ENCODE measurements at places on chromosomes 6 and 20.

GRCh38 chr6:24910961-24911725 is 24.6 kb downstream of the RIPOR2 start:
- no peak for DNase-seq

GRCh38 chr6:39339868-39340550 is 17.5 kb upstream of the KCNK16 start:
- no peak for DNase-seq

- no peak for DNase-seq
Observed at GRCh38 chr6:96611342-96611991, 48.5 kb downstream of the FHL5 start.

GRCh38 chr6:135555550-135555949 is 58.0 kb upstream of the AHI1 start:
- peak; percentile 13 for DNase-seq

DNA sequence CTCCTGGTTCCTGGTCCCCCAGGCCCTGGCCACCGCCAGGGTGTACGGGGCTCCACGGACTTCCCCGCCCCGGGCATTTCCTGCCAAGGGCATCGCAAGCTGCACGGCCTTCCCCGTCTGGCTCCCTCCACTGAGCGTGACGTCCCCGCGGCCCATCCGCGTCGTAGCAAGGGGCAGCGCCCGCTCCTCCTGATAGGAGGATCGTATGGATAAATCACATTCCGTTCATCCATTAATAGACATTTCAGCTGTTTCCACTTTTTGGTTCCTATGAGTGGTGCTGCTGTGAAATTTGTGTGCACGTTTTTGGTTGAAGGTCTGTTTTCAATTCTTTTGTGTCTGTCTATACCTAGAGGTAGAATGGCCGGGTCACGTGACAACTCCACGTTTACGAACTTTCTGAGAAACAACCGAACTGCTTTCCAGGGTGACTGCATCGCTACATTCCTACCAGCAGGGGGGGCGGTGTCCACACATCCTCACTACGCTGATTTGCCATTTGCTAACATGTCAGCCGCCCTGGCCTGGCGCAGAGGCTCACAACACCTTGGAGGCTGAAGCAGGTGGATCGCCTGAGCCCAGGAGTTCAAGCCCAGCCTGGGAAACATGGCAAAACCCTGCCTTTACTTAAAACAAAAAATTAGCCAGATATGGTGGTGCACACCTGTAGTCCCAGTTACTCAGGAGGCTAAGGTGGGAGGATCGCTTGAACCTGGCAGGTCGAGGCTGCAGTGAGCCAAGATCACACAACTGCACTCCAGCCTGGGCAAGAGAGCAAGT is 37.7 kb downstream of the KCNQ2 start:
- DNase-seq = peak; percentile 41

DNA sequence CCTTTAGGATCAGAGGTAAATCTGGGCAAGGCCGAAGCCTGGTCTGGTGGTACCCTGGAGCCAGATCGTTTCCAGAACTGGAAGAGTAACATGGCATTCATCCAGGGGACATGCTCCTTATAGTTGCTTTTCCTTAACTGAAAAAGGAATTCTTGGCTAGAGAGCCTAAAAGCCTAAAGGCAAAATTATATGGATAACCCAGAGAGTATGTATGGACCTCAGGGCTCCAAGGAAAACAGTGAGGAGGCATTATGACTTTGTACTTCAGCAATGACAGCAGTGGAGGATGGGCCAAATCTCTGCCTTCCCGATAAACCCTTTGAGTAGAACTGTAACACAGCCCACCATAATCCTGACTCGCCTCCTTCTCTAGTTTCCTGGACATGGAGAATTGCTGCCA is 29.3 kb downstream of the ARHGAP18 start:
- no peak for DNase-seq

DNA sequence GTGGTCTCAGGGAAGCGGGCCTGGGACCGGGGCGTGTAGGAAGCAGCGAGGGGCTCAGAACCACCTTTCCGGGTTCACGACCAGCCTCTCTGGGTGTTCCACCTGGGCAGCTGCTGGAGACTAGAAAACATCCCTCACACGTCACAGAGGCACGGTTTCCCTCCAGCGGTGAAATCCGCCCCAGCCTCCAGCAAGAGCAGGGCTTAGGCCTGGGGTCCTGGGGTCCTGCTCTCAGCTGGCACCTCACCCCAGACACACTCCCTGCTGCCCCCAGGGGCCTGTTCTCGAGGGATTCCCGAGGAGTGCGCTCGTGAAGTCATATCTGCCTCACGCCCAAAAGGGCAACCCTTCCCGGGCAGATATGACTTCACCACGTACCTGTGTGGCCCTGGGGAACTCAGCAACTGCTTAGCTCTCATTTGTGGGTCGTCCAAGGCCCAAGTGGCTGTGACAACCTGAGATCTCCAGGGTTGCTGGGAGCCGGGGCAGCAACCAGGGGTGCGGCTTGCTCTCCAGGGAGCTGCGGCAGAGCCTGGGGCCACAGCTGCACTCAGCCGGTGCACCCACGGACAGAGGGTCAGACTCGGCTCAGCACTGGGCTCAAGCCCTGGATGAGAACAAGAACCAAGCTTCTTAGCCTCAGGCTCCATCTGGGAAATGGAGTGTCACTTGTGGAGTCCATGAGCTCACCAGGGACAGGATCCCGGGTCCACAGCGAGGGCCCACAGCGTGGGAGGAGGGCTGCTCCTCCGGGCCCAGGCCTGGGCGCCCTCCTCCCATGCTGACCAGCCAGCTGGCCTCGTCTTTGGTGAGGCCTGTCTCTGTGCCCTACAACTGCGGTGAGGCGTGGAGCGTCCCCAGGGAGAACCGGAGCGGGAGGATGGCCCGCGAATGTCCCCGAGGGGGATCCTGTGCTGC is 661 bp downstream of the FNDC11 start:
- no peak for DNase-seq

GRCh38 chr6:101534386-101534785 is 140.9 kb downstream of the GRIK2 start:
- DNase-seq = no peak

DNA sequence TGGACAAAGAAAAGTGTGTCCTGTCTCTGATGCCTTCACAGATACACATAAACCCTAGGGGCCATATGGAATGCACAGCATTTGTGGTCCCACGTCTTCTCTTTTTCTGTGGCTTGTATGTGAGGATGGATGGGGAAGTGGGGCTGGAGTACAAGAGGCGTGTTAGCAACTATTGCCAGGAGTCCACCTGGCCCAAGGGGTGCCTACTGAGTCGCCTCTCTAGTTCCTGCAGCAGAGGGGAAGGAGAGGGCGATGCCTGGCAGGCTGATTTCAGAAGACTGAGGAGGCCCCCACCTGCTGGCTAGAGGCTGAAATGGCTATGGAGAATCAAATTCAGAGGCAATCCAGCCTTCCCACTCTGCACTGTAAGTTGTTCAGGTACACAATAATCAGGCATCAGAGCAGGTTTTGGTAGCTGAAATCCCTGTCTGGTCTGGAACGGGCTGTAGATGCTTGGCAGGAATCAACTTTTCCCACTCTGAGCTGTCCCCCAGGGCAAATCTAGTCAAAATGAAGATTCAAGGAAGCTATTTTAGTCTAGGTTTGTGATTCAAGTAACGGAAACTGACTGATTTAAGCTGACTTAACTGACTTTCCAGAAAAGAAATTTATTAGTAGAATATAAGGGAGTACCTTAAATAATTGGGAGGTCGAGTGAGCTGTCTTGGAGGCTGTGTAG is 14.9 kb upstream of the PPARD start:
- no peak for DNase-seq

GRCh38 chr6:104402572-104402971 is 457.1 kb downstream of the HACE1 start:
- DNase-seq = no peak

DNA sequence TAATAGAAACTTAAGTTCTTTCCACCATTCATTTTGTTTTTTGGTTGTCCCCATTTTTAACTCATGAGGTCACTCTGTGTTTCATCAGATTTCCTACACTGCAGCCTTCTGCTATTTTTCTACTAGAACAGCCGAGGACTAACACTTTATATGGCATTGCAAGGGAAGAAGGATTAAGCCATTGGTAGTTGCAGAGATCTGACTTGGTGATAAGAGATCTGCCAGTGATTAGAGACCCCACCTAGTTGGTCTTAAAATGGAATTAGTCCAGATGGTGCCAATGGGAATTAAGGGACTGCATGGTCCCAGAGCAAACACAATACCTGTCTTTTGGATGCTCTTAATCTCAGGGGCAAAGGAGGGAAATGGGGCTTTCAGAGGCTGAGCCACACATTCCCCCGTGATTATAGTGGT is 125.5 kb upstream of the TMEM170B start:
- DNase-seq = no peak

GRCh38 chr20:51162015-51162414 is 139.1 kb upstream of the KCNG1 start:
- DNase-seq = no peak

DNA sequence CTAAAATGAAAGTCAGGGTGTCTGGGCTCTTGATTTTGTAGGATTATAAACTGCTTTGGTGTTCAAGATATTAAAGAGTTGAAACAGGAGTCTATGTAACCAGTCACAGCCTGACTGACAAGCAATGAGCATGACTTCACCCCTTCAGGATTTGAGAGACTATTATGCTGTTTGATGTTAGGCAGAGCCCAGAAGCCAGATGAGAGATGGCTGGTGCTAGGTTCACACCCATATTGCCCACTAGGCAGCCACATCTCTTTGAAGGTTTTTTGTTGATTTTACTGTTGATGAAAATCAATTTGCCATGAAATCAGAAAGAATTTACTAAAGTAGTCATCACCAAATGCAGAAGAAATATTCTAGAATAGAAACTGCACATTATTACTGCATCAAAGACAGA is 243.6 kb downstream of the KHDRBS2 start:
- no peak for DNase-seq

DNA sequence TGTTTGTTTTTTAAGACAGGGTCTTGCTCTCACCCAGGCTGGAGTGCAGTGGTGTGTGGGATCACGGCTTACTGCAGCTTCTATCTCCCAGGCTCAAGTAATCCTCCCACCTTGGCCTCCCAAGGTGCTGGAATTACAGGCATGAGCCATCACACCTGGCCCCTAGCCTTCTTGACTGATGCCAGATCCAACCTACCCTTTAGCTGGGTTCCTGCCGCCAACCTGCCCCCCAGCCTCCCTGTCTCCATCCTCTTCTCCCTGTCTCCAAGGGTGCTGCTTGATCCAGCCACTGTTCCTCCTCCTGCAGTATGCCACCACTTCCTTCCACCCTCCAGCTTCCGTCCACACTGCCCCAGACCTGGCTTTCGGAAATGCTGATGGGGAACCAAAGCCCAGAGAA is 3.2 kb upstream of the C20orf144 start:
- DNase-seq = no peak

DNA sequence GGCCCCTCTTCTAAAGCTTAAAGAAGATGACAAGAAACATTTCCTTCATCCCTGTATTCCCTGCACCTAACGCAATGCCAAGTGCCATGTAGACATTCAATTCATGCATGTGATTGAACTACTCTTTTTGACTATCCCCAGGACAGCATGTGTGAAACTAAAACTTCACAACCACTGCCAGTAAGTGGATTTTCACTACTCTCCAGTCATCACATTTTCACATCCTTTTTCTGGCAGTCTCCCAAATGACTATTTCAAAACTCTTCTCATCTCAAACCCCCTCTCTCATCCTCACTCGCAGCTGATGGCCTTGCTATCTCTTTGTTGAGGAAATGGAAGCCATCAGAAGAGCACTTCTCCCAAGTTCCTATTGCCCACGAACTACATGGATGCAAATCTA is 122.6 kb downstream of the OPRM1 start:
- peak; percentile 66 for DNase-seq

DNA sequence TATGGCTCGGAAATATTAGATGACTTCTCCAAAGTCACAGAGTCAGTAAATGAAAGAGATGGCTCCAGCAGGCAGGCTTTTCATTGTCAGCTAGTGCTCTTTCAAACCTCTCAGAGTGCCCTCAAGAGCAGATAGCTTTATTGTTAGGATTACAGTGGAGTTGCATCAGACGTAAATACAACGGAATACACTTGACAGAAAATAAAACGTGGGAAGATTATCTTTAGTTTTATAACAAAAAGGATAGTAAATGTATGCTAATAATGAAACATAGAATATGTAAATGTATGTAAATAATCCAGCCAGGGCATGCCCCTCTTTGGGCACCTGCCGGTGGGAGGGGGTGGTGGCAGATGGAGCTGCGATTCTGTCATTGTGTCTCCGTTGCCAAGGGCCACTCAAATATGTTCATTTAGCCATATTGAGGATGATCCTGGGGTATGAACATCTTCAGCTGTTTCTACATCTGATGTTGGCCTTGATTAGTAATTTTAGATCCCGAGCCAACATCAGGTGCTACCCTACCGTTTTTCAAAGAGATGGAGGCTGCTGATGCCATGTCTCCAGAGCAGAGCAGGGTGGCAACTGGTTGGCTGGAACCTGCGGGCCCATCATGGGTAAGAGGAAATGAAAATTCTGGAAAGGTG is 358.3 kb upstream of the SULF2 start:
- no peak for DNase-seq

DNA sequence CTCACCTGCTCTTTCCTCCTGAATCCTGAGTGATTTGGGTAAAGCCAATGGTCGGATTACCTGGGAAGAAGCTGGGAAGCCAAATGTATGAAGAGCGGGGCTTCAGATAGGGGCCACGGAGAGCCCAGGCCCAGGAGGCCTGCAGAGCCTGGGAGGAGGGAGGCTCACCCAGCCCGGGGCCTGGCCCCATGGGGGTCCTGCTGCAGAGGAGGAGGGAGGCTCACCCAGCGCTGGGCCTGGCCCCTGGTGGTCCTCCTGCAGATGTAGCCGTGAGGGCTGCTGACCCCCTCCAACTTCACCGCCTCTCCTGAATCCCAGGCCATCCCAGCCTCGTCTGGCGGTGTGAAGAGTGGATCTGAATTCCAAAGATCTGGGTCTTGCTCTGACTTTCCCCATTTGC is 368.4 kb downstream of the THBS2 start:
- no peak for DNase-seq

DNA sequence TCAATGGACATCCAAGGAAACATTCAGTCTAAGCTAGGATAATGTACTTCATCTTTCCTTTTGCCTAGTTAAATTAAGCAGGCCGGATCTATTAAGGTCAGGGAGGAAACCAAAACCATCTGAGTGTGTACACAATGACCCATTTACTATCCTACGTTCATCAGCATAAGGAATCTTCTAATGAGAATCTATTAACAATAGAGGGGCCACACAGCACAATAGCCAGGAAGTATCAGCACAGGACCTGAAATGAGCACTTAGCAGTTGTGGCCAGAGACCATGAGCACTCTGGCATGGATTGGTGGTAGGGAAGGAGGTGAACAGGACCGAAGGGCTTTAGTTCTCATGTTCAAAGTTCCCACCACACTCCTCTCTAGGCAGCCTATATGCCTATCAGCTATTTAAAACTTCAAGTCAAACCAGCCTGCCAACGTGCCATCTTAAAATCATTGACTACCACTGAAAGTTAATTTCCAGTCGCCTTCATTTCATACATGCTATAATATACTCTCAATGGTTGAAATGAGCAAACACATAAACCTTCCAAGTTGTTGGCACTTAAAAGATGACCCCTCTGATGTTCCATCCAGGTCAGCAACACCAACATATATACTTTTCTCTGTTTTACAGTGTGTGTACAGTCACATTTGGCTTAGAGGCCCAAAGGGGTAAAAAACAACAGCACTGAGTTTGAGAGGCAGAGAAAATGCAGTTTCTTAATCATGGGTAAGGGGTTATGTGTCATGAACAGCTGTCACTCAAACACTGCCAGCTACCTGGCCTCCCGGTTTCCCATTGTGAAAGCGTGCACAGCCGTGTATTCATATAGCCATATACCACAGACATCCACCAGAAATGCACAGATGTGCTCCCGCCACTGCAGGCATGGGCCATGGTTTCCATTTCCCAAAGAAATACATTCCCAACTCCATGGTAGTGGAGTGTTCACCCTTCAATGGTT is 184.3 kb downstream of the TBXT start:
- no peak for DNase-seq

All from GM12878 (cell line).